Stimulated activated CD4-positive, alpha-beta T cell treated with anti-CD3 and anti-CD28 coated beads, Interleukin-12 subunit alpha, Interleukin-12 subunit beta, amount 100 ng/mL, for 24 hours (primary cell): ENCODE measurements at places on chromosomes 16 and 17.

DNA sequence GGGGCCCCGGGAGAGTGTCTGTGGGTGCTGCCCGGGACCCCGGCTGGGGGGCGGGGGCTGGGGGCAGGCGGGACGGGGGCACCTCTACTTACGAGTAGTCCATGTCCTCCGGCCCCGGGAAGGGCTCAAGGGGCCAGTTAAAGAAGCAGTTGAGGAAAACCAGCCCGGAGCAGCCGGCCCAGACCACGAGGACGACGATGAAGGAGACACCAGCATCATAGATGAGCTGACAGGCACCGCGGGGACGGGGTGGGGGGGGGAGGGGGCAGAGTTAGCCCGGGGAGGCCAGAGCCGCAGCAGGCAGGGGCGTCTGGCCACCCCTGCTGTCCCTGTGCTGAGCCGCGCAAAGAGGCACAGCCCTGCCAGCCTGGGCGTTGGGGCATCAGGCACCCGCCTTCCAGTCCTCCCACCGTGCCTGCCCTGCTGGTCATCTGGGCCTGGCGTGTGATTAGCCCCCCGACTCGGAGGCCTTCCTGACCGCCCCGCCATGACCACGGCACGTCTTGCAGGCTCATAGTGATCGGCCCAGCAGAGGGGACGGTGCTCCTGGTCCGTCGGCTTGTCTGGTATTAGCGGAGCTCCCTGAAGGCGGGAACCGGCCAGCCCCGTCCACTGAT lies 29.0 kb upstream of the PITPNA start:
- no peak for DNase-seq

DNA sequence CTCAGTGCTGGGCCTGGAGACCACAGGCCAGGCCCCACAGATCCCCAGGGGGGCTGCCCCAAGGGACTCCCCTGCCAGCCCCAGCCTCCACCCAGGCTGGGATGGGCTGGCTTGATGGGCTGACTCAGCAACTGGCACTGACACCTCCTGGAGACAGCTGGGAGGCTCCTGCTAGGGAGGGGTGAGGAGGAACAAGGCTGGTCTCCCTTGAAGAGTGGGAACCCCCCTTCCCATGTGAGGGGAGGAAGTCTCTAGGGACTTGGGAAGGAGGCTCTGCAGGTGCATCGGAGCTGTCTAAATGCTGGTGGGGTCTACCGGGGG lies 10.4 kb downstream of the NHERF1 start:
- no peak for DNase-seq

DNA sequence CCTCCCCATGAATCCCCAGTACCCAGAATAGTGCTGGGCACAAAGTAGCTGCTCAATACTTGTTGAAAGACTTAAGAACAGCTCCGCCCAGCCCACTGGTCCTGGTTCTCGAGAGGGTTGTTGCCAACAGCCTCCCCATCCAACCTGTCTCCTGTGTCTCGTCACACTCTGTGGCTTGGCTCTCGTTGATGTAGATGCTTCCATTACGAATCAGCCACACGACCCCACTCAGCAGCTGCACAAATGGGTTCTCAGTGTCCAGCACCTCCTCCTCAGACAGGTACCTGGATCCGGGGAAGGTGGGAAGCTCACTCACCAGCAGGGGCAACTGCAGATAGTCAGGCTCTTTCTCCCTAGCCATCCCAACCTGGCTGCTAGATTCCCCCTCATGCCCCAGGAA lies 2.1 kb downstream of the NAGPA start:
- DNase-seq: no peak

GRCh38 chr17:80833952-80834892 lies 157.4 kb upstream of the CHMP6 start:
- DNase-seq: no peak

DNA sequence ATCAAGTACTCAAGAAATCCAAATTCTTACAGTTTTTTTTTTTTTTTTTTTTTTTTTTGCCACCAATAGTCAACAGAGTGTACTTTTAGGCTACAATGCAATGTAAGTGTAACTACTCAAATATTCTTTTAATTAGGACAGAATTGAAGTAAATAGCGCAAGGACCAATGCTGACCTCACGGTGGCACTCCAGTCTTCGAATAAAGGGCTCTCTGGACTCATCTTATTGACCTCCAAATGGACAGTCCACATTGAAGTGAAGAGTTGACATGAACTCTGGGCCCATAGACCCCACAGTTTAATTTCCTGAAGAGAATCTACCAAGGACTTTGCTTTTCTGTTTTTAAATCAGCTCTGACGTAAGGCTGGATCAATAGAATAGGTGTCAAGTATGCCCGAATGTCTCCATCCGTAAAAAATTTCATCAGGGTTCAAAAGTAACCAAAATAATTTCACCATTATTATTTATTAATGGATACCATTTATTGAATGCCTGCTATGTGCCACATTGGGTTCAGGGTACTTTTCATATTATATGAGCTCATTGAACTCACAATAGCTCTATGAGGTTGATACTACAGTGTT lies 7.3 kb upstream of the DDX52 start:
- DNase-seq: no peak
